ENCODE measurements at places on chromosomes 12 and 14.

- no peak for DNase-seq
Observed at GRCh38 chr12:103799504-103799856, 41.6 kb downstream of the NT5DC3 start.

DNA sequence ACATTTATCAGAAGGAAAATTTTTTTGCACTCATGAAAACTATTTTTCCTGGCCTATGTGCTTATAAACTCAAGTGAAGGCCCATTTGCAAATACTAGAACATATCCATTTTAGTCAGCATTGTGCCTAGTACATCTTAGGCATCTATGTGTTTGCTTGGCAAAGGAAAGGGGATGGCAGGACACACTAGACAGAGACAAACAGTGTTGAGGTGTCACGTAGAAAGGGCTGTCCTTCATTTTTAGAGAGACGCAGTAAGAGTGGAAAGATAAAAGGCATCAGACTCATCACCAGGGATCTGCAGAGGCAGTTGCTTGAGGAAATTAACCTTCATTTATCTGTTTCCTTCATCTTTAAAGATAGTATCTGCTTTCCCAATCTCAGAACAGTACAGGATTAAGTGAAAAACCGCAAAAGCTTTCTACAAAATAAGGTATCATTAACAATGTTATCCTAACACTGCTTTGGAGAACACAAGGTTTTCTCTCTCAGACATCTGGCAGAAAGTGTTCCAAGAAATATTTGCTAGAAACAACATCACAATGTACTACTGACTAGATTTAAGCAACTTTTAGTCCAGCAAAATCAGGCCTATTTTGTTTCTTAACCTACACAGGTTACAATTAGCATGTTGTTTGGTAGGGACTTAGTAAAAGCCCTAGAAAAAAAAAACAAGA lies 2.0 kb downstream of the YBX3 start:
- no peak for DNase-seq

DNA sequence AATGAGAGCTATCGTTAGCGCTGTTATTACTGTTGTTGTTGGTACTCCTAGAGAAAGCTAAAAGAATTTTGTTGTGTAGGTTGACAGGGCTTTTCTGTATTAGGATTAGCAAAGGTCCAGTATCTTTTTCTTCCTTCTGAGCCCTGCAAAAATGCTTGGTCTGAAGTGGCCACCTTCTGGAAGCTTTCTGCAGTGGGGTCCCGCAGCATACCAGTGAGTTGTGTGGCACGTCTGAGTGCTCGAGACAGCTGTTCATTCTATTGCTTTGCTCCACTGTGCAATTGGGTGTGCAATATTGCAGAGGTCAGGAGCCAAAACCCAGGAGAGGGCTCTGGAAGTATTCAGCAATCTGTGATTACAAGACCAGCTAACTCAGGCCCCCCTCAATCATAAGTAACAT lies 57.1 kb downstream of the CCDC60 start:
- no peak for DNase-seq

GRCh38 chr14:52031781-52032180 lies 37.1 kb downstream of the NID2 start:
- no peak for DNase-seq

GRCh38 chr12:77231501-77231918 lies 166.1 kb upstream of the E2F7 start:
- no peak for DNase-seq

DNA sequence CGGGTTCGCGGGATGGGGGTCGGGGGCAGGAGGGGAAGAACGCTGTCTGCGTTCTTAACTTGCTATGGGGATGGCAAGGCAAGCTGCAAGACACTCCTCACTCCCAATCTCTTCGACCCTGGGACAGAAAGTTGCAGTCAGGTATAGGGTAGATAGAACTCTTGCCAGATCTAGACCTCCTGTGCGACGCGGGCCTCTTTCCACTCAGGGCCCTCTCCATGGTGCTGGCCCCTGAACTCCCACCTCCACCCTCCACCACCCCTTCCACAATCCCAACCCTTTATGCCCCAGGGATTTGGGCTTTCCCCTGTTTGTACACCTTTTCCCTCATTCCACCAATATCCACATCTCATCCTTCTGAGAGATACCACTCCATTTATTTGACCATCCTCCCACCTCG lies 812 bp downstream of the NABP2 start:
- no peak for DNase-seq

DNA sequence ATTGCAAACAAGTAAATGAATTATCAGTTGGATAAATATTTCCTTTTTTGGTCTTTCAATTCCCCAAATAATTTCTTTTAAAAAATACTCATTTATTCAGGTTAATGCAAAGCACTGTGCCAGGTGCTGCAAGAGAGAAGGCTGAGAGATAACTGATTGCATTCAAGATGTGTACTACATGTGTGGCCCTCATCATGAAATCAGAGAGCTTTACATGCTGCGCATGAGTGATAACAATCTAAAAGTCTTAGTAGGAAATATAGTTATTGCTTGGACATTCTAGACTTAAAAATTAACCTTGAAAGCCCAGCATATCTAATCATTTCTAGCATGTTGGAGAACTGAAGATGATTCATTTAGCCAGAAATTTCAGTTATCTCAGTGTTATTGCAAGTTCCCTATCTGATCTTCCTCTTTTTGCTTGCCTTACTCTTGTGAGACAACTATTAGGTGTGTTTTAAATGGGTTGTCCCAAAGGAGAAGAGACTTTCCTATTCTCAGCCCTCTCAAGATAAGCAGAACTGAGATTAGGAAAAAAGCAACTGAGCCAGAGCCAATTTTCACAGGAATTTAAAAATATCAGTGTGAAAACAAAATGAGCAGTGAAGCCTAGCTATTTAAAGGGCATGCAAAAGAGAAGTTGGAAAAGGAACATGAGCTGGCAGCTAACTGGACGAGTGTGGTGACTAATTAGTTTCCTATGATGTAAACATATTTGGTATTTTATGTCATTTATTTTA lies 60.9 kb downstream of the PLEKHA5 start:
- DNase-seq, result no peak

Data from NCI-H2081 treated with DMSO at 0.1 percent for 48 hours (cell line).